KG1 (cell line): ENCODE measurements at places on chromosomes 13 and 19.

- no peak for DNase-seq
Measured at GRCh38 chr13:79075703-79076102, 330.4 kb downstream of the RBM26 start.

- no peak for DNase-seq
Measured at GRCh38 chr13:95317039-95317989, 16.1 kb upstream of the ABCC4 start.

- DNase-seq: no peak
Measured at GRCh38 chr19:40026597-40026970, 29.4 kb downstream of the ZNF780B start.

GRCh38 chr13:41232578-41233480, 30.5 kb downstream of the MTRF1 start:
- no peak for DNase-seq

DNA sequence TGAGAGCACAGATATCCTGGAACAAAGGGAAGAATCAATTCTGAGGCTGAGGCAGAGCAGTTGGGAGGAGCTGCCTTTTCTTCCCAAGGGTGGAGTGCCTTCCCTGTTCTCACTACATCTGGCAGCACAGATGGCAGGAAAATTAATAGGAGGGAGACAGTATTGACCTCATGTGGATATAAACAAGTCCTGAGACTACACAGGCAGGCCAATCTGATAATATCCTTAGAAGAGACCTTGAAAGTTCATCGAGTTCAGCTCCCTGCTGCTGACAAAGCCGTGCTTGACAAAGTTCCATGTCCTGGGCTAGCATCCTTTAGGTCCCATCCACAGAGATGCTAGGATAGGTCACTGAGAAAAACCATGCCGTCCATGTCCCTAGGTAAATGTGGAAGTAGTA, 1451.5 kb downstream of the EFNB2 start:
- DNase-seq: no peak

DNA sequence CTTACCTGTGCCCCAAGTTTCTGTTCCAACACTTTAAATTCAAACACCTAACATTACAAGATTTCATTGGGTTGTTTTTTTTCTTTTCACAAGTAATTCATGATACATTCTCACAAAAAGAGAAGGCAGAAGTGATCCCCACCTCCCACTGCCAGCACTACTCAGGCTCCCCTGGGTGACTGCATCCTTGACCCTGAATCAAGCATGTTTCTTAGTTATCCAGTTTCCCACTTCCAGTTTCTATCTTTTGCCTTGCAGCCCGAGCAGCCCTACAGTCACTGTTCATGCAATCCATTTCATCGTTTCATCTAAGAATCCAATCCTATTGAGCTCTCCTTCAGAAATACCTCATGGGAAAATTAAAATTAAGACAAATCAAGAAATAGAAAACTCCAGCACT, 61.4 kb downstream of the RNASEH2B start:
- DNase-seq: no peak

- no peak for DNase-seq
Measured at GRCh38 chr13:43545317-43545874, 241.4 kb downstream of the ENOX1 start.

GRCh38 chr13:41040584-41041334, 20.6 kb upstream of the WBP4 start:
- DNase-seq: no peak

- no peak for DNase-seq
Measured at GRCh38 chr19:29372461-29372860, 153.3 kb upstream of the VSTM2B start.

DNA sequence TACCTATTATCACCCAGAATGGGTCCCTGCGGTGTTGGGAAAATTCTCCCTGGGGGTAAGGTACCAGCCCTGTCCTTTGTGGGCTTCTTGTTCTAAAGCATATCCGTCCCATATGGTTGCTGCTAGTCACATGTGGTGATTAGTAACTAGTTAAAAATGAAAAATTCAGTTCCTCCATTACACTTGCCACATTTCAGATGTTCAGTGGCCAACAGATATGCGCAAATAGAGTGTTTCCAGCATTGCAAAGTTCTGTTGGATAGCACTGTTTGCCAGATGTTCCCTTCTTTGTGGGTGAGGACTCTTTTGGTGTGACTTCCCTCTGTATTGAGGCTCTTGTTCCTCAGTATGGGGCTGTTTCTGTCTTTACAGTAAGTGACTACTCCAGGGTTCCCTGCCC, 3.8 kb downstream of the CNOT3 start:
- DNase-seq: no peak

- no peak for DNase-seq
Measured at GRCh38 chr19:40229484-40229883, 3.0 kb upstream of the CCNP start.

GRCh38 chr13:79735228-79735627, 254.3 kb downstream of the NDFIP2 start:
- no peak for DNase-seq

GRCh38 chr19:18932216-18932841, 8.7 kb downstream of the HOMER3 start:
- no peak for DNase-seq

- DNase-seq: no peak
Measured at GRCh38 chr13:112260108-112261055, 115.8 kb upstream of the SPACA7 start.

- no peak for DNase-seq
Measured at GRCh38 chr19:2168619-2169424, 5.1 kb downstream of the DOT1L start.

DNA sequence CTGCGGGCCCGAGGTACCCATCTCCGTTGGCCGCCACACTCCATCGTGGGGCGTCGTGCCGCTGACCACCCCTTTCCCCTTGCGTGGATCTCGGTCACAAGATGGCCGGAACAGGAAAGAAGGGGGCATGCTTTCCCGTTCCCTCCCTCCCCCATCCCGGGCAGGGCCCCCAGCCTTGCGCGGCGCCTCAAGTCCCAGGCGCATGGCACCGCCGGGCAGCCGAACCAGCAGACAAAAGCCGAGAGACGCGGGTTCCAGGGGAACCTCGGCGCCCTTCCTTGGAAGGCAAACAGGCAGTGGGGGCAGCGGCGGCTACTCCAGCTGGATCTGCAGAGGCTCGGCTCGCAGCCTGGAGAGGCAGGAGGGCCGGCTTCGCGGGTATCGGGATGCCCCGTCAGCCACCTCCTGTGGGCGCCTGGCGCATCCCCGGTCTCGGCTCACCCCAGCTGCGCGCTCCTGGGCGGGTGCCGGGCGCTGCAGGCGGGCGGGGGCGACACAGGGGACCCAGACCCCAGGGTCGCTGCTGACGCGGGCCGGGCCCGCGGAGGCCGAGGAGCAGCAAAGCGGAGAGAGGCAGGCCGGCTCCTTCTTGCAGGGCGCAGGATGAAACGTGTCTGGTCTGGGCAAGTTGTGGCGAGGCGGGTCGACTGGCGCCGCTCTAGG, 439 bp downstream of the DZIP1 start:
- no peak for DNase-seq

GRCh38 chr13:83568019-83568418, 314.3 kb downstream of the SLITRK1 start:
- DNase-seq: no peak

GRCh38 chr19:48249502-48250014, 6.2 kb downstream of the CARD8 start:
- DNase-seq: peak; percentile 86

DNA sequence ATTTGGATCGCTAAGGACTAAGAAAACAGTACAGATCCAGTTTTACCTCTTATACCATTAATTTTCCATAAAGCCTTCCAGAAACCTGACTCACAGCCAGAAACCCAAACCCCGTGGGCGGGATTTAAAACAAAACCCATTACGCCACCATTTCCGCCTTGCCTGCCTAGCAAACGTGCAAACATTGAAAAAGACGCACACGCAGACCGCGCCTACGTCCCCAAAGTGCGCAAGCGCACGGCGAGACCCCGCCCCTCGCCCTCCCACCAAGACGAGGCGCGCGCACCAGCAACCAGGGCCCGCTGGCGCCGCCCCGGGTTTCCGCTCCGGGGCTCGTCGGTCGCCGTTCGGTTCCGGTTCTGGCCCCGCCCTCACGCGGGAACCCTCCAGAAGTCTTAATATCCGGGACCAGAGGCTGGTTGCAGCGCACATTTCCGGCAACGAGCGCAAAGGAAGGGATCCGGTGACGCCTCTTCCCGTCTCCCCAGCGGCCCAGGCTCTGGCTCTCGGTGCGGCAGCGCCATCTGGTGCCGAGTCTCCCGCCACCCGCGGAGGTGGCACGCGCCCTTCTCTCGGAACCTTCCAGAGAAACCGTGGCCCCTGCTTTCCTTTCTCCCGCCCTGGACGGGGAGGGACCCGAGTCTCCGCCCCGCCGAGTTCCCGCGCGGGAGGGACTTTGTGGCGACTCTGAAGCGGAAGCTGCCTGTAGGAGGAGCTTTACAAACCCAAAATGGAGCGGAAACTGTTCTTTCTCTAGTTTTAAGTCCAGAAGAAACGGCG, 256.9 kb upstream of the STARD13 start:
- DNase-seq: peak; percentile 100

DNA sequence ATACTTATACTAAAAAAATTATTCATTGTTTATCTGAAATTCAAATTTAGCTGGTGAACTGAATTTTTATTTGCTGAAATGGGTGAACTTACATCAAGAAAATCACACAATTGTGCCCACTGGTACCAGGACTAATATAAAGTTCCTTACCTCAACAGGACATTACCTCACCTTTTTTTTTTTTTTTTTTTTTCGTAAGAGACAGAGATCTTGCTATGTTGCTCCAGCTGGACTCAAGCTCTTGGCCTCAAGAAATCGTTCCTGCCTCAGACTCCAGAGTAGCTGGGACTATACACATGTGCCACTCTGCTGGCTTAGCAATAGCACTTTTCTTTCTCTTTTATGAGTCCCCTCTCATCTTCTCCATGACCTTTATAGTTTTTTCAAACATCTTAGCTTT, 22.5 kb upstream of the NDFIP2 start:
- DNase-seq: no peak

DNA sequence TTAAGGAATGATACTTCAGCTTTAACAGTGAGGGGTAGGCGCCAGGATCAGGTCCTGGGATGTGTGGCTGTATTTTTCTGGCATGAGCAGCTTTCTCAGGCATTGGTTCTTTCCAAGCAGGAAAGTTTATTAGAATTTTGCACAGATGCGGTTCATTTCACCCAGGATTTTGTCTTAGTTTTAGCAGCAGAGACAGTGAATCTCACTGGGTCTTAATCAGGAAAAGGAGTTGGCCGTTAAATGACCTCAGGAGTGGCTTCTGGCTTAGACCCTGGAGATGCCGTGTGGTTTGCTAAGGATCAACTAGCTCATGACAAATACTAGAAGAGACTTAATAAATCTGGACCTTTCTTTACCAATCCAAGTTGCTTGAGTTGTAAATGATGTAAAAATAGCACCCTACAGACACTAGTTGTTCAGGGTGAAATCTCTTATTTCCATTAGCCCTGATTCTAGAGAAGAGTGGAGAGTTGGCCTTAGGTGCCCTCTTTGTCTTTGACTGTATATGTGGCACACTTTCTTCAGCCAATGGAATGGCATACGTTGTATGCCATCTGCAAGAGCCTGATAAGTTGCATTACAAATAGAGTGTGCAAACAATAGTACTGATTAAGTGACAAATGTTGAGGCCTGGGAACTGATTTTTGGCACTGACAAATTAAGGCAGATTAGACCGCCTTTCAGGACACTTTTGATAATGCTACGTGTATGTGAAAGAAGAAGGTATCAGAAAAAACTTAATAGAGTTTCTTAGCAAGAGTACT, 34.0 kb downstream of the LRCH1 start:
- DNase-seq: no peak

DNA sequence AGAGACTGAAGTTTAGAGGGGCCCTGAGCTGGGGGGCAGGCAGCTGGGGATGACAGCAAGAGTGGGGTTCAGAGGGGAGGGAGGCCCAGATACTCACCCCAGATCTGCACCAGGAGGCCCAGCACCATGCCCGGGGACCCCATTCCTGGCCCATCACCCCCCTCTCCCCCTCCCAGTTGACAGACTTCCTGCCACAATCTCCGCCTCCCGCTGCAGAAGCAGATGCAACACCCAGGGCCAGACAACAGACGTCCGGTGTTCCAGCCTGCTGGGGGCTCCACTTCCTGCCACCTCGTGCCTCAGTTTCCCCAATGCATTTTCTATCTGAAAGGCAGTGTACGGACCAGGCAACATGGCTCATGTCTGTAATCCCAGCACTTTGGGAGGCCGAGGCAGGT, at the start of gene TMIGD2:
Gene TMIGD2 (minus strand): TSS at position 147 of the 398 bp plus-strand sequence. CDS start 4 bp downstream, at position 143.
- no peak for DNase-seq

DNA sequence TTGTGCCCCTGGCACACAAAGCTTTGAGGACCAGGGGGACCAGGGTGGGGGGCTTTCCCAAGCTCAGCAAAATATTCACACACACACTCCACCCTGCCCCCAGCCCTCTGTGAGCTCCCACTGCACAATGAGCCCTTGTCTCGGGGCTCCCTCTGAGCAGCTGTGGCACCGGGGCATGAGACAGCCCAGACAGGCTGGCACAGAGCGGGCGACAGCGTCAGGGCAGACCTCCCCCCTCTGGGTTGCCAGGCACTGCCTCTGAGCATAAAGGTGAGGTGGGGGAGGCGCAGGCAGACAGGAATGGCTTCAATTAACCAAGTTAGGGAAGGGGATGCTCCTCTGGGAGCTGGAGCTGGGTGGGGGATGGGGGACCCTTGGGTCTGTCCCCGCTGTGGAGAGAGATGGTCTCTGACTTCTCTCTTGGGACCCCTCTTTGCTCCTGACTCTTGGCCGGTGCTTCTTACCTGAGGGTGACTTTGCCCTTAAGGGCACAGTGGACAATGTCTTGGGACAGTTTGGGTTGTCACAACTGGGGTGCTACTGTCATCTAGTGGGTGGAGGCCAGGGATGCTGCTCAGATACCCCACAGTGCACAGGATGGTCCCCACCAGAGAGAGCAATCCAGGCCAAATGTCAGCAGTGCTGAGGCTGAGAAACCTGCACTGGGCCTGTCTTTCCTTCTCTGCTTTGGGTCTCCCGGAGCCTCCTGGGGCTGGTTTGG, 30.3 kb downstream of the LYL1 start:
- DNase-seq: no peak

DNA sequence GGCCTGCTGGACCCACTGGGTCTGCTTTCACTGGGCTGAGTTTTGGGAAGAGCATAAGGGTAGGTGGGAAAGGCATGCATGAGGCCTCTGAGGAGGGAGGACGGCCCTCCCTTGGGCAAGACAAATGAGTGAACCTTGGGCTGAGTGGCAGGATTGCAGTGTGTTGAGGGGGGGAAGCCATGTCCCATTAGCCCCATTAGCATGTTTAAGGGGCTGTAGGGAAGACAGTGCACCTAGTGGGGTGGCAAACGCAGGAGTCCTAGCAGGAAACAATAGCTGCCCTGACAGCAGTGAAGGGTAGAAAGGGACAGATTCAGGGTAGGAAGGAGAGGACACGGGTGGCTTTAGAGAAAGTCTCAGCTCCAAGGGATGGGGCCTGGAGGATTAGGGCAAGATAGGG, 3.1 kb upstream of the ZBTB45 start:
- DNase-seq: no peak

DNA sequence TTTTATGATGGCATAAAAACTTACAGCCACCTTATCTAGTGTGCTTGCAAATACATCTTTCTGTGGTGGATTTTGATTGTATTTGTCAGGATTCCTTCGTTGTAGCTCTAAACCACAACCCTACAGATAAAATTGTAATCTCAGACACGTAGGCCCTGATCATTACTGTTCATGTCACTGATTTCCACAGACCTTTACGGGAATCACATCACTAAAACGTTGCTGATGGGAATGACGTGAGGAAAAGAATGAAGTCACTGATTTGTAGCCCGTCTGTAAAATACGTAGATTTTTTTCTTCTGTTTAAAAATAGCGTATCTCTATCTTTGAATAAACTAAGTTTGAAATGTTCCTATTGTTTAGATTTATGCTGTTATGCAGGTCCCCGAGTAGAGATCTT, 399.2 kb downstream of the MYO16 start:
- DNase-seq: no peak
